Right kidney (tissue), 9 donors: ENCODE measurements at places on chromosomes 16 and 17.

GRCh38 chr16:68353366-68353765 lies 42.5 kb downstream of the PRMT7 start:
- DNase-seq: no peak

- DNase-seq: no peak
Observed at GRCh38 chr16:6645768-6646568, 686.7 kb upstream of the RBFOX1 start.

DNA sequence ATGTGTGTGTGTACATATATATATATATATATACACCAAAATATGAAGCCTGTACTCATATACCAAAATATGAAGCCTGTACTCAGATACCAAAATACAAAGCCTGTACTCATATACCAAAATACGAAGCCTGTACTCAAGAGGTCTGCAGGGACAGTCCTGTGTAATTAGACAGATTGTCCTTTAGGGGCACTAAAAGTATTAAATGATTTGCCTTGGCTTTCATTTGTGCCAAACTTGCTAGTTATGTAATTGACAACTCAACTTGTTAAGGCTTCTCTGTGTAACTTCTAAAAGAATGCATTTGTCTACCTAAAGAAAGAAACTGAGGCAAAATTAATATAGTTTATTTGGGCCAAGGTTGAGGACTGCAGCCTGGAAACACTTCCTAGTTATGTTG lies 30.8 kb upstream of the DHX40 start:
- no peak for DNase-seq

- DNase-seq: no peak
Observed at GRCh38 chr17:82765371-82765770, 13.5 kb downstream of the TBCD start.

- no peak for DNase-seq
Observed at GRCh38 chr16:65323655-65324237, 201.9 kb upstream of the CDH11 start.

- peak; percentile 46 for DNase-seq
Observed at GRCh38 chr17:7043182-7043496, 753 bp downstream of the SLC16A11 start.

- no peak for DNase-seq
Observed at GRCh38 chr17:557371-557770, 157.3 kb downstream of the VPS53 start.

DNA sequence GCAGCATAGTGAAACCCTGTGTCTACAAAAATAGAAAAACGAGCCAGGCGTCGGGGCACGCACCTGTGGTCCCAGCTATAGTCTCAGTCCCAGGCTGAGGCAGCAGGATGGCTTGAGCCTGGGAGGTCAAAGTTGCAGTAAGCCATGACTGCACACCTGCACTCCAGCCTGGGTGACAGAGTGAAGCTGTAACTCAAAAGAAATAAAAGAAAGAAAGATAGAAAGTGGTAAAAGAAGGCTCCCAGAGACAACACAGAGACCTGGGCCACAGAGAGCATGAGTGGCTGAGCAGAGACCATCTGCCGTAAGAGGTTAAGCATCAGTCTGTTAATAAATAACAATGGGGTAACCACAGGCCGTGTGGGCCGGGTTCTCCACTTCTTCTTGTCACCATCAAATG lies 15.3 kb upstream of the HEXD start:
- no peak for DNase-seq

DNA sequence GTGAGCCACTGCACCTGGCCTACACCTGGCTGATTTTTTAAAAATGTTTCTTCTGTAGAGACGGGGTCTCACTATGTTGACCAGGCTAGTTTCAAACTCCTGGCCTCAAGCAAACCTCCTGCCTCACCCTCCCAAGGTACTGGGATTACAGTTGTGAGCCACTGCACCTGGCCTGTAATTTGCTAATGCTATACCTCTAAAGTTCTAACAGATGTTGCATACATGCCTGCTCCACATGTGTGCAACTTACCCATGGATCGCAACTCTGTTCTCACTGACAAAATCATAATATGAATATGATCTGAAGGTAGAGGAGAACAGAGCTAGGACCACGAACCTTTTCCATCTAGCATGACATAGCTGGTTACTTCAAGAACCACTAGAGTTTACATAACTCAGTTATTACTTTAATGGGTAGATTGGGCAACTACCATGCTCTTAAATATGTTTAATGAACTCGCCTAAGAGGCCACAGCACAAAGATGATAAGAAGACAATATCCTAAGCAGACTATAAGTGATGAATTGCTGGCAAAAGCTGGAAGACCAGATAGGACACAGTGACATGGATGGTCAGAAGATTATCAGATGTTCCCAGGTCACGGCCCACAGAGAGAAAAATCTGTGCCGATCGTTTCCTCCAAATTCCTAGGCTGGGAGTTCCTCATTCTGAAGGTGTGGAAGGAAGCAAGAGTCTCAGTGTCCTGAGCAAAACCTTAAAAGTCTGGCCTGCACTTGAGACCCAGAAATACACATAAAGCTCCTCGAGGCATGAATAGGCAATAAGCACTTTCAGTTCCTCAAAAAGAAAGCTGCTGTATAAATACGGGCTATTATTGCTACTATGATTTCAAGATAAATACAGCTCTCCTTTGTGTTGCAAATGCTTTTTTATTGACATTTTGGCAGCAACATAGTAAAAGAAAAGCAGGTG lies 53.6 kb upstream of the ICAM2 start:
- no peak for DNase-seq

DNA sequence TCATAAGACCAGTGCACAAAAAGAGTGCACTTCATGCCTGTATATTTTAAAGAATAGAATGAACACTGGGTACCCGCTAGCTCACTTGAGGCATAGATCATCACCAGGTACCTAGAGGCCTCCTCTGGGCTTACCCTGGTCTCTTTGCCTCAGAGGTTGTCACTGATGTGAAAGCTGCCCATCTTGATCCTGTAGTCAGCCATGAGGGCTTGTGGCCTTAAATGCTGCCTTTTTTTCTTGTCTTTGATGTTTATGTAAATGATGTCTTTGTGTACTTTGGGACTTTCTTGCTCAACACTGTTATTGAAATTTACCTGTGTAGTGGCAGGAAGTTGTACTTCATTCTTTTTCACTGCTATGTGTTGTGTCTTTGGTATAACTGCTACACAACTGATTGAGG lies 26.8 kb upstream of the SLC5A10 start:
- no peak for DNase-seq

GRCh38 chr17:80223142-80223815 lies 3.1 kb downstream of the SLC26A11 start:
- DNase-seq: no peak

DNA sequence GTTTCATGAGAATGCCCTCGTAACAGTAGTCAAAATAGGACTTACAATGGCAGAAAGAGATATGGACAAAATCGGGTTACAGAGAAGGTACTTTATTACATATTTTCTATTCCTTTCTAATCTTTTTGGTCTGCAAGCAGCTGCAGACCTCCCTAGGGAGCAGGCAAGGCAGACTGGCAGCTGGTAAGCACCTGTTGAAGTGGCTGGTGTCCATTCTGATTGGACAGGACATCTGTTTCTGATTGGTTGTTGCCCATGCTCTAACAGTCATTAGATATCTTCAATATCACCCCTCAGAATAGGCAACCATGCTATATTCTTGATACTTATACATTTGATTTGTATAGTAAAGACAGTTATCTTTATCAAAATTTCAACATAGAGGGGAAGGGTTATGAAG lies 606.3 kb downstream of the KCNJ2 start:
- DNase-seq: no peak

GRCh38 chr16:70444249-70445063 lies 5.6 kb upstream of the ST3GAL2 start:
- DNase-seq: no peak

- no peak for DNase-seq
Observed at GRCh38 chr17:40699371-40699770, 4.2 kb downstream of the KRT24 start.

GRCh38 chr17:51947160-51947735 lies 211.3 kb downstream of the CA10 start:
- DNase-seq: no peak

- DNase-seq: peak; percentile 40
Observed at GRCh38 chr17:36602924-36603384, 1.6 kb downstream of the MRM1 start.
